ENCODE measurements at places on chromosomes 16 and 17. TPM values are rescaled to one million over a fixed set of nuclear protein-coding genes. Genes with fewer than 3 reads are reported as not detected.

The ZNF385C gene
- total RNA-seq, result 0.81 TPM

The ZMYND15 gene
- not detected for total RNA-seq

The MPO gene
- not detected for total RNA-seq

The SLC47A1 gene
- total RNA-seq, result not detected

DNA sequence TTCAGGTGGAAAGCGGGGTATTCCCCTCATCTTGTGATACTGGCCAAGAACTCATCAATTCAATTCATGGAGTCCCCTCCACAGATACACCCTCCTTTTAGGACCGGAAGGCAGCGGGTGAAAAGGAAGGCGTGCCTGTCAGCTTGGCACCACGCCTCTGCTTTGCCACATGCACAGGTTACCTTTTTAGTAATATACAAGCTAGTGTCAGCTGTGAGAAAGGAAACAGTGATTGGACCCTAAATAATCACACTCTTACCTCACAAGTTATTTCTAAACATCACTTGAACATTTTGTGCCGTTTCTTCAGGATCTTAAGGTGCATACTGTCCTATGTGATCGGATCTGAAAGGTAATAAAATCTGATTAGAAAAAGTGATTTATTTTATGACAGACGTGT, 15.7 kb downstream of the ZDHHC7 start:
- no peak for DNase-seq

GRCh38 chr17:64441772-64442540, 7.0 kb upstream of the MILR1 start:
- no peak for DNase-seq

DNA sequence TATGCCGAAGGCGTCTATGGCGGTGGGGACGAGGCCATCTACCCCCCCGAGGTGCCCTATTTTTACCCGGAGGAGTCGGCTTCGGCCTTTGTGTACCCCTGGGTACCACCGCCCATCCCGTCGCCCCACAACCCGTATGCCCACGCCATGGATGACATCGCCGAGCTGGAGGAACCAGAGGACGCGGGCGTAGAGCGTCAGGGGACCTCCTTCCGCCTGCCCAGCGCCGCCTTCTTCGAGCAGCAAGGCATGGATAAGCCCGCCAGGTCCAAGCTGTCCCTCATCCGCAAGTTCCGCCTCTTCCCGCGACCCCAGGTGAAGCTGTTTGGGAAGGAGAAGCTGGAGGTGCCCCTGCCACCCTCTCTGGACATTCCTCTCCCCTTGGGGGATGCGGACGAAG, 11.4 kb downstream of the MYO15A start:
- no peak for DNase-seq

DNA sequence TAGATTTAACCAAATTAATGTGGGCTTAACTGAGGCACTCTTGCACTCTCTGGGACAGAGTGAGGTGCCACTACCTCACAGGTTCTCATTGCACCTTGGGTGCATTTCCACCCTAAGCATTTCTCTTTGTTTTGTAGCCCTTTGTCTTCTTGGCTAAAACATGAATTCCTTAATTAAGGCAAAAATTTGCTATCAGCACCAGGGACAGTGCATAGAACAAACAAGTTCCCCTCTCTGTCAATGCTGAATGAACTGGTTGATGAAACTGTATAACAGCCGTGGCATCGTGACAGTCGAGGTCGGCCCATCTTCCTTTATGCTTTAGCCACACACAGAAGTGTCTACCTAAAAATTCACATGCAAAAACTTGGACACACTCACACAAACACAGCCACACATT, 74.8 kb downstream of the HS3ST2 start:
- no peak for DNase-seq

DNA sequence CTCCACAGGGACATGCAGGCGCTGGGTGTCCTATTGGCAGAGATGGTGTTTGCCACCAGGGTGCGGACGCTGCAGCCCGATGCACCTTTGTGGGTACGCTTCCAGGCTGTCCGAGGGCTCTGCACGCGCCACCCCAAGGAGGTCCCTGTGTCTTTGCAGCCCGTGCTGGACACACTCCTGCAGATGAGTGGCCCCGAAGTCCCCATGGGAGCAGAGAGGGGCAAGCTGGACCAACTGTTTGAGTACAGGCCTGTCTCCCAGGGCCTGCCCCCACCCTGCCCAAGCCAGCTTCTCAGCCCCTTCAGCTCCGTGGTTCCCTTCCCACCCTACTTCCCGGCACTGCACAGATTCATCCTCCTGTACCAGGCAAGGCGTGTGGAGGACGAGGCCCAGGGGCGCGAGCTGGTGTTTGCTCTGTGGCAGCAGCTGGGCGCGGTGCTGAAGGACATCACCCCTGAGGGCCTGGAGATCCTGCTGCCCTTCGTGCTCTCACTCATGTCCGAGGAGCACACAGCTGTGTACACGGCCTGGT, 2.8 kb downstream of the WDR81 start:
- no peak for DNase-seq

DNA sequence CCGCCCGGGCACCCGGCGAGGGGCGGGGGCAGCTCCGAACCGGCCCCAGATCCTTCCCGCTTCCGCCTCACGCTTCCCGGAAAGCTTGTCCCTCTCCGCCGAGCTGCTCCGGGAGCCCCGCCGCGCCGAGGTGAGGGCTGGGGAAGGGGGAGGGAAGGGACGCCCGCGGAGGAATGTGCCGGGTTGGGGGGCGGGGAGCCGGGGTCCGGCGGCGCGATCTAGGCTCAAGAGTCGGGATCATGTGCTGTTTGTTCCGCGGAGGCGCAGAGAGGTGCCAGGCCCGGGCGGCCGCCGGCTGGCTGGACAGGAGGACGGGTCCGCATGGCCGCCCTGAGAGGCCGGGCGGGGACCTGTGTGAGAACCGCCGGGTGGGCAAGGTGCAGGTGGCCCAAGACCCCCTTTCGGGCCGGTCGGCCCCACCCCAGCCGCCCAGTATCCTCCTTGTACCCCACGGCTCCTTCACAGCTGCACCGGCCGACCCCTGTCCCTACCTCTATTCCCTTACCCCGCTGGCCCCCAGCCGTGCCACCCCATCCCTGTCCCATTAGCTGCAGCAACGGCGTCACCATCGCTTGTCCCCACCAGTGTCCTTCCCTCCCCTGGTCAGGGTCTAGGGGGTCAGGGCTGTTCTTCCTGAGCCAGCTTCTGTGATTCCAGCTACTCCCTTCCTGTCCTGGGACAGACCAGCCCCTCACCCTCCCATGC, 429 bp downstream of the KIF1C start:
- no peak for DNase-seq

DNA sequence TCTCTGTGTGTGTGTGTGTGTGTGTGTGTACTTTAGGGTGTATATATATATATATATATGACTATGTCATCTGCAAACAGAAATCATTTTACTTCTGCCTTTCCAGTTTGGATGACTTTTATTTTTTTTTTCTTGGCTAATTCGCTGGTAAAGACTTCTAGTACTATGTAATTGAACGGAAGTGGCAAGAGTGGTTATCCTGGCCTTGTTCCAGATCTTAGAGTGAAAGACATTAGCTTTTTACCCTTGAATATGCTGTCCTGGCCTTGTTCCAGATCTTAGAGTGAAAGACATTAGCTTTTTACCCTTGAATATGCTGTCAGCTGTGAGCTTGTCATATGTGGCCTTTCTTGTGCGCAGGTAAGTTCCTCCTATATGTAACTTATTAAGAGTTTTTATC, 72.7 kb upstream of the MYOCD start:
- peak; percentile 76 for DNase-seq

DNA sequence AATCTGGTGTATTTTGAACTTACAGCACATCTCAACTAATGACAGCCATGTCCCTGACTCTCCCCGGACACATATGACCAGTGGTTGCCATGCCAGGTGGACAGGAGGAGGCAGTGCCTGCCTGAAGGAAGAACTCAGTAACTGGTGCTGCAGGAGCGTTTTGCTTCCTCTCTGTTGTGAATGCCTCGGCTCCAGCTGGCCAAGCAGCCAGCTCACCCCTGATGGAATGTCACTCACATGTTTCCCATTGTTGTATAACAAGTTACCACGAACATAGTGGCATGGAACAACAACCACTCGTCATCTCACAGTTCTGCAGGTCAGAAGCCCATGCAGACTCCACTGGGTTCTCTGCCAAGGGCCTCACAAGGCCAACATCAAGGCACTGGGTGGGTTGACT, 20.1 kb upstream of the IRF8 start:
- DNase-seq, result peak; percentile 85

- DNase-seq, result peak; percentile 91
Observed at GRCh38 chr16:8878523-8878911, 3.6 kb upstream of the LITAFD start.

DNA sequence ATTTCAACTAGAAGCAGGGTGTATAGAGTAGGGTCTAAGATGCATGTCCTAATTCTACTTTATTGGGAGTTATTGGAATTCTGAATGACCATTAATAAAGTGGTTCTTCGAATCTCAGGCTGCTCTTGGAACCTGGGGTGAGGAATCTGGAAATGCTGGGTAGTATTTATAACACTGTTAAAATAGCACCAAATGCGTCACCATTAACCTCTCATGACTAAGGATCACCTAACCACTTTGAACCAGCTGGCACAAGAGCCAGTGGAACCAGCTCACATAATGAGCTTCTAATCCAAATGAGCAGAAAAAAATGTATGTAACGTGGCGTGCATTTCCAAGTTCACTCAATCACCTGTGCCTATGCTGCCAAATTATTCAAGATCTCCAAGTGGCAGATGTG, 281.7 kb downstream of the GRIN2A start:
- peak; percentile 62 for DNase-seq

Data from M059J (cell line).